HCEC 1CT (cell line): ENCODE measurements at places on chromosomes 16 and 17.

DNA sequence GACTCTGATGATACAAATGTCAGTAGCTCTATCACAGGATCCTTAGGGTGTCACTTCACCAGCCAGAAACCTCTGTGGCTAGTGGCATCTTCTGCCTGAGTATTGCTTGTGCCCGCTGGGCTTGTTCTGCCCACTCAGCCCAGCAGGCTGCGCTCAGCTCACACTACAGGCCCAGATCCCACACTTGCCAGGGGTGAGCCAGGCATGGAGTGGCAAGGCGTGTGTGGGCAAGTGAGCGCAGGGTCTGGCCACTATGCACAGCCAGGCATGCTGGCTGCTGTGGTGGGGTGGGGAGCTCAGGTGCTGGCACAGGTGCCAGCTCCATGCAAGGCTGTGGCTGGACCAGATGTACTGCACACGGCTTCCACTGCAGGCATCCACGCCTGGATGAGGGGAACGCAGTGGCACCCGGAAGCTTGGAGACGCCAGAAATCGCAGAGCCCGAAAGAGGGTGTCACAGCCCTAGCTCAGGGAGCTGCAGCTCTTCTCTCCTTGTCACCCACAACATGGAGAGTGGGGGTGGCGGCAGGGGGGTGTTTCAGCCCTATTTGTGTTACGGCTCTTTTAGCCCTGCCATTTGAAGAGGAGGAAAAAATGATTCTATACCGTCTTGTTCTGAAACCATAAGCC, 10.2 kb downstream of the CFAP97D1 start:
- DNase-seq: no peak

GRCh38 chr17:68670967-68671693, 70.0 kb upstream of the FAM20A start:
- DNase-seq: no peak

DNA sequence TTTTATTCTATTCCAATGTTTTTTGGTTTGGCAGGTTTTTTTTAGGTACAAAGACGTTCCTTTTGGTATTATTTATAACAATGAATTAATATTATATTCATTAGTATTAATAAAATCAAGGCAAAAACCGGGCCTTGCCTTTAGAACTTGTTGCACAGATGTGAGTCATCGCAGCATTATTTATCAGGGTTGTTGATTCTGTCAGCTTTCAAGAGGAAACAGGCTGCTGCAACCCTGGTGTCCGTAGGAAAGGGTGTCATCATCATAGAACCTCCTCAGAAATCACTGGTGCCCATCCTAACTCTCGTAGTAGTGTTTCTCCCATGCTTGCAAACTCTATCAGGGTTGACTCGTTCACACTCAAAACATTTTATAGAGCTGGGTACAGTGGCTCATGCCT, 10.2 kb upstream of the LRRC37B start:
- no peak for DNase-seq

- no peak for DNase-seq
Measured at GRCh38 chr16:57060323-57061083, 31.9 kb upstream of the CPNE2 start.

DNA sequence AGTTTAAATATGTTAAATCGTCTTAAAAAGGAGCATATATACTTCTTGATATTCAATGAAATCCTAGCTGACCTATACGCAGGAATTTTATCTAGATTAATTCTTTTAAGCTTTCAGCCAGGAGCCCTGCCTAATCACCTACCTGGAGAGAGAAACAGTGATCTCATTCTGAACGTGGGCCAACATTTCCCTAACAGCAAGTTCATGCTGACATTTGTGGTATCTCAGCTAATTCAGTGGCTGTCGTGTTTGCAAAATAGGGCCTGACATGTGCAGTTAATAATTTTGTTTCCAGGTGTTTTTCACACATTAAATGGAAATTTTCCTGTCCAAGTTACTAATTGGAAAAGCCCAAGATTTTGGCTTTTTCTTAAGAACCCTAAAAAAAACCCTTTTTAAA, 17.4 kb downstream of the KRT24 start:
- no peak for DNase-seq

DNA sequence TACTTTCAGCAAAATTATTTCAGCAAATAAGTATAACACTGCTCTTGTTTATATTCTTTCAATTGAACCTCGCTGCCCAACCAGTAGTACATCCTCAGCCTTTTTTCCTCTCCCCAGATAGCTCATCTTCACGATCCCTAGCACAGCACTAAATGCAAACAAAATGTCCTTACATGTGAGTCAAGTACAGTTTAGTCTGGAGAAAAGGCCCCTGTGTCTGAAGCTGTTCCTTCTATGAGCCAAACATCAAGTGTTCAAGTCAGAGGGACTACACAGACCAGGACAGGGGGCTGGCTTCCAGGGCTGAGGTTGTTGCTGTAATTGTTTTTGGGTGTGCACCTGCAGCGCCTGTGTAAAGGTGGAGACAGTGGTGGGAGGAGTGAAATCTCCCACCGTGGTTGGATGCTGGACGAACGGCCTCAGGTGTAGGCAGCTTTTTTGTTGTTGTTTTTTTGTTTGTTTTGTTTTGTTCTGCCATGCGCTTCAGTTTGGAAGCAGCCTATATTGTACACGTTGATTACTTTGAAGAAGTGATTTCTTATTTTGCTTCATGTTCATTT, 147.1 kb downstream of the PRKCA start:
- no peak for DNase-seq

DNA sequence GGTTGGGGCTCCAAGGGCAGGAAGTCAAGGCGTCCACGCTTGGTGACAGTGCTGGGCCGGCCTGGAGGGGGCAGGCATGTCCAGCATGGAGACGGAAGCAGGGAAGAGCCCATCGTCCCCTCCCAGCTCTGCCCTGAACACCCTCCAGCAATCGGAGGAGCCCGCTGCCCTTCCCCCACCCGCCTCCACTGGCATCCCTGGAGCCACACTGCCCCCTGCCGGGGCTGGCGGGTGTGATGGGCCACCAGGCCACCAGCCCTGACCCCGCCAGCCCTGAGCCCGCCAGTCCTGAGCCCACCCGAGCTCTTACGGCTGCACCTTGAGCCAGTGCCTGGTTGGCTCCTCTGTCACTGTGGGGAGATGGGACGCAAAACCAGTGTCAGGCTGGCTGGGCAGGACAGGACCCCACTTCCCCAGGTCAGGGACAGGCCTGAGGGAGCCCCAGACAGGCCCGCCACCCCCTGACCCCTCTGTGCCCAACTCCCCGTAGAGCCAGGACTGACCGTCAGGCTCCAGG, 4.1 kb upstream of the CDH15 start:
- peak; percentile 49 for DNase-seq

- no peak for DNase-seq
Measured at GRCh38 chr17:73271072-73271471, 9.4 kb upstream of the CPSF4L start.

GRCh38 chr17:64653325-64653984, 8.7 kb downstream of the SMURF2 start:
- peak; percentile 66 for DNase-seq

- DNase-seq: no peak
Measured at GRCh38 chr17:42288803-42289610, 709 bp downstream of the STAT5A start.

GRCh38 chr17:43722269-43722619, 36.3 kb downstream of the SOST start:
- no peak for DNase-seq
